ENCODE measurements at places on chromosomes 2 and 18.
A peak's percentile ranks its signal among the peaks of the same experiment; 100 is the strongest.

- no peak for DNase-seq
Measured at GRCh38 chr2:158291544-158292180, 164.9 kb downstream of the CCDC148 start.

GRCh38 chr2:18267501-18267900 lies 293.0 kb downstream of the RDH14 start:
- no peak for DNase-seq

- DNase-seq, result no peak
Measured at GRCh38 chr2:136206613-136207012, 88.7 kb upstream of the CXCR4 start.

DNA sequence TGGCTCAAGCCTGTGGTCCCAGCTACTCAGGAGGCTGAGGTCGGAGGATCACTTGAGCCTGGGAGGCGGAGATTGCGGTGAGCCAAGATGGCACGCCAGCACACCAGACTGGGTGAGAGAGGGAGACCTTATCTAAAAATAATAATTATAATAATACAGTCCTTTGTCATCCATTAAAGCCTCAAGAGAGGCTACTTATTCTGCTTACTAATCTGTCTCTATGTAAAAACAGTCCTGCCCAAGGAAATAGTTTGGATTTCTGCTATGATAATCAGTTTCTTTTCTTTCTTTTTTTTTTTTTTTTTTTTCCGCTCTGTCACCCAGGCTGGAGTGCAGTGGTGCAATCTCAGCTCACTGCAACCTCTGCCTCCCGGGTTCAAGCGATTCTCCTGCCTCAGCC lies 228.3 kb downstream of the C1D start:
- no peak for DNase-seq

- DNase-seq, result no peak
Measured at GRCh38 chr2:88698498-88699233, 7.2 kb downstream of the RPIA start.

DNA sequence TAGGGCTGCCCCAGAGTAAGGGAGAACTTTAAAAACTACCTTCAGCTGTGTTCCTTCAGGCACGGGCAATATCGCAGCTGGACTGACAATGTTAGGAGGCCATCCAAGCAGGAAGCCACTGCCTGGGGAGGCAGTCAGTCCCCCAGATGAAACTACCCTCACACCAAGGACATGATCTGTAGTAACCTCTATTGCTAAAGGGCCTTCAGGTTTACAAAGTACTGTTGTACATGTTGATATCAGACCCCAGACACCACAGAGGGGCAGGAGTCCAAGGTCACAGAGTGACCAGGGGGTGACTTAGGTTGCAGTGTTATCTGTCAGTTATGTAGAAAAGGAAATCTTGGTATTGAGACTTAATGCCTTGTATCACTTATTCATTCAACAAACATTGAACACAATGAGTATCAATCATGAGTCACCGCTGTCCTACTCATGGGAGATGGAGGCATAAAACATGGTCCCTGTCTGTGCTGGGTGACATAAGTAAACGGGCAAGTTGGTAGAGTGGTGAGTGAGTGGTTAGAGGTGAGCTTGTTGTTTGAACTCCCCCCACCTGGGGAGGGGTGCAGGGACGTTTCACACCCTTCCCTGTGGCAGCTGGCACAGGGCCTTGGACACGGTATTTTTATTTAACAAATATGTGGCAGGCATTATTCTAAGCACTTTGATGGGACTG lies 7.1 kb downstream of the CABLES1 start:
- peak; percentile 43 for DNase-seq

- no peak for DNase-seq
Measured at GRCh38 chr2:9124231-9124741, 82.3 kb upstream of the ASAP2 start.

GRCh38 chr18:23283916-23284430 lies 148.7 kb downstream of the CABLES1 start:
- no peak for DNase-seq

DNA sequence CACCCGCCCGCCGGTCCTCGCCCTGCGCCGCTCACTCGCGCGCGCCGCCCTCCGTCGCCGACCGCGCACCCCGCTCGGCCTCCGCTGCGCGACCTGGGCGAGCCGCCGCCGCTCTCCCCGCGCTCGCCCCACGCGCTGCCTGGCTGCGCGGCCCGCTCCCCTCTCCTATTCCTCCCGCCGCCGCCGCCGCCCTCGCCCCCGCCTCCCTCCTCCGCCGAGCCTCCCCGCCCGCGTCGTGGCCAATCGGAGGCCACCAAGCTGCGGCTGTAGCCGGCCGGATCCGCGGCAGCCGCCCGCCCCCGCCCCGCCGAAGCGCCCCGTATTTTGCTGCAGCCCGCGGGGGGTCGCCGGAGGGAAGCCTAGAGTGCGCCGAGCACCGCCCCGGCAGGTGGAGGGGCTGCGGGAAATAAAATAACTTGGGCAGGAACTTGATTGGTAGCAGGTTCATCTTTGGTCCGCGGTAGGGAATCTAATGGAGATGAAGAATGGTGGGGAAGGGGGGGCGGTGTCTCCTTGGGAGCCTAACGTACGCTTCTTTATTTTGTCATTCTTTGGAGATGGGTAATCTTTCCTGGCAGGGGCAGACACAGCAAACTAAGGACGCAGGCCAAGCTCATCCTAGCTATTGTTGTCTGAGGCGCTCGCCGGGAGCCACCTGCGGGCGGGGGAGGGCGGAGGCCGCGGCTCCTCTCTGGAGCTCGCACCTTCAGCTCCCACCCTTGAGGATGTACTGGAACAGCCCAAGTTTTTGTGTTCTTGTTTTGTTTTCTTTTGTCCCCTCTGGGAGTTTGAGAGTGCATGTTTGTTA lies 1.1 kb upstream of the CDH2 start:
- DNase-seq, result no peak

DNA sequence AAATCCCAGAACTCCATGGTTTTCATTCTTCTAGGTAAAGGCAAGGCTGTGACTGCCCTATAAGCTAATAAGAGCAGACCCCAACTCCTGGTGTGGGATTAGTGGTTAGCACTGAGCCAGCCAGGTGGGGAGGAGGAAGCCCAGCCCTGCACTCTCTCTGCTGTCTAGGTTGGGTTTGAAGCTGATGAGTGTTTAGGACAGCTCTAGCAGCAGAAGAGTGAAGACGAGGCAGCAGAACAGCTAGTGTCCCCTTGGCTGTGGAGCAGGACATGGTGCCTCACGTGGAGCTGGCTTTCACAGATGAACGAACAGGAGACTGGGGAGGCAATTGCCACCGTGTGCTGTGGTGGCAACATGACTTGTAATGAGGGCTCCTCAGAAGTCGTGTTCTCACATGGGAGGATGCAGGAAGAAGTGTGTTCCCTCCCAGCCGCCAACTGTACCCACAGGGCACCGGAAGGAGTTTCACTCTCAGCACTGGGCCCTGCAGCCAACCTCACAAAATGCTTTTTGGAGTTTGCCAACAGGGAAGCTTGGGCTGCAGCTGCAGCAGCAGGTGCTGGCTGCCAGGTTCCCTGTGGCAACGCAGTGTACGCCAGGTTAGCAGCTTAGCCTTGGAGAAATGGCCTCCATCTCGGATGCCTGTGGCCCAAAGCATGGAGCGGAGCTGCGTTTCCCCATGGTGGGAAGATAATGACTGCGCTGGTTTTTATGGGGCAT lies 328.2 kb downstream of the SETBP1 start:
- DNase-seq, result no peak

DNA sequence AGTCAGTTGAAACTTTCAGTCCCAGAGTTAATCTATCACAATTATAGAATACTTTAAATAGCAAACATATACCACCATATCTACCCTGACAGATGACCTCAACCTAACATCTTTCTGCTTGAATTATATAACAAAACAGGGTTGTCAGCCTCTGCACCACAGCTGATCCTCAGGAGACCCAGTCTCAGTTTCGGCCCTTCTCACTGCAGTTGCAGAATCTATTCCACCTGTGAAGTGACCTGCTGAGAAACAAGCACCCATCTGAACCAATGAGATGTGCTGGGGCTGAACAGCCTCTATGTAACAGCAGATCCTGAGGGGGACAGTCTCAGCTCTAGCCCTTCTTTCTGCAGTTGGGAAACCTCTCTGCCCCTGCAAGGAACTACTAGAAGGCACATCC lies 567.6 kb downstream of the KCNJ3 start:
- no peak for DNase-seq

GRCh38 chr2:169661265-169661664 lies 32.9 kb downstream of the CFAP210 start:
- DNase-seq, result no peak

DNA sequence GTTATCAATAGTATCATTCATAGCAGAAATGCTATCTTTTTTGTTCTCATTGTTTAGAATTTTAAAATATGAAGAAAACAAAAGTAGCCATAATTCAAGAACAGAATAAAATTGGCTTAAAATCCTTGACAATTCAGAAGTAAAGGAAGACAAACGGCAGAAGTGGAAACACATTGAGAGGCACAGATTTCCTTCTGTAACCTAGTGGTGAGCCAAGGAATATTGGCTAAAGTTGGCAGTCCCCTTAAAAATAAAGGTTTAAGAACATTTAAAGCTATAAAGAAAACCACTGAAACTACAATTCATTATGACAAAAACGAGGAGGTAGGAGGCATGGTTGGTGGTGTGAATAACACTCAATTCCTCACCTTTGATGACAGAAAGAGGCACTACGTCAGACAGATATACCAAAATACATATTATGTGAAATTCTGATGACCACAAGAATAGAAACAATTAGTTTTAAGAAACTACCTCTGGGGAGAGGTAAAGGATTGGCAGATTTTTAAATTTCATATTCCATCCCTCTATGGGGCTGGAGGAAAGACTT lies 42.3 kb downstream of the SFT2D3 start:
- DNase-seq, result no peak

DNA sequence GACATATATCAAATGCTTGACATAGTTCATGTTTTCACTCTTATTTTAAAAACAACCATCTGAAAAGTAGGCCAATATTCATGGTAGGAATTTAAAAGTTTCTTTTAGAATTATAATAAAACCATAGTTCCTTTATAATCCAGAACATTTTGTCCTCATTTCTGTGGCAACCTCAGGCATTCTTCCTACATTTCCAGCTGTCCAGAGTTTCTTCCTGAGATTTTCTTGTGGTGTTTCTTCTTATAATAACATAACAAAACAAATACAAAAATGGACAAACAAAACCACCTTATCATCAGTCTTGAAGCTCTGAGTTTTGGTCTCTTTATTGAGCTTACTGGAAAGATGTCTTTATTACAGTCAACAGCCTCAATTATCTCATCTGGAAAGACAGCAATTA lies 2028.6 kb upstream of the CELF4 start:
- DNase-seq, result no peak

- no peak for DNase-seq
Measured at GRCh38 chr2:72512376-72512775, 313.5 kb downstream of the EXOC6B start.

DNA sequence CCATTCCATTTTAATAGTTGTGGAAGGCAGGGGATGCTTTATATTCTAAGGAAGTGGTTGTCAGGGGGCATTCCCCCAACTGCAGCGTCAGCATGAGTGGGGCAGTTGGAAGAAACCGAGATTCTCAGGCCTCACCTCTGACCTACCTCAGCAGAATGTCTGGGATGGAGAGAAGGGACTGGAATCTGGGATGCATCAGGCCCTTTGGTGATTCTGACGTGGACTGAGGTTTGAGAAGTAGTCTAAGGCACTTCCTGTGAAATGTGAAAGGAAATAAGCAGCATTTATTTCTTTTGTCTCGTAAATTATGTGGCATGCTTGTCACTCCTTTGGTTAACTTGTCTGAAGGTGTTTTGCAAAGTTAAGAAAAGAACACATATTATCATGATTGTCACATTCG lies 540.7 kb upstream of the NETO1 start:
- no peak for DNase-seq

DNA sequence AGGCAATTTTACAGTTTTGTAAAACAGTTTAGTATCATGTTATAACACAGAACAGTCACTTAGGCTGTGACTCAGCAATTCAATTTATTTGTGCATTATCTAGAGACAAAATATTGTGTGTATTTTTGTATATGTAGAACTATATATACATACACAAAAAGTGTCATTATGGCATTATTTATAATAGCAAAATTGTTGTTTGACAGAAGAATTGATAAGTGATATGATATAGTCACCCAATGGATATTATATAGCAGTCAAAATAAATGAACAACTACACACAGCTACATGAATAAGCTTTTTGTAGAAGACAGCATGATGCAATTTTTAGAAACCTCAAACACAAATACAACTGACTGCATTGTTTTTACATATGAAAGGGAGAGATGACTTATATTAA lies 334.0 kb downstream of the TRIB2 start:
- DNase-seq, result no peak

GRCh38 chr2:190513877-190514276 lies 20.6 kb downstream of the NEMP2 start:
- no peak for DNase-seq

- DNase-seq, result peak; percentile 76
Measured at GRCh38 chr2:234495251-234496054, 1.4 kb downstream of the ARL4C start.

- DNase-seq, result no peak
Measured at GRCh38 chr2:184769023-184769422, 170.7 kb downstream of the ZNF804A start.

DNA sequence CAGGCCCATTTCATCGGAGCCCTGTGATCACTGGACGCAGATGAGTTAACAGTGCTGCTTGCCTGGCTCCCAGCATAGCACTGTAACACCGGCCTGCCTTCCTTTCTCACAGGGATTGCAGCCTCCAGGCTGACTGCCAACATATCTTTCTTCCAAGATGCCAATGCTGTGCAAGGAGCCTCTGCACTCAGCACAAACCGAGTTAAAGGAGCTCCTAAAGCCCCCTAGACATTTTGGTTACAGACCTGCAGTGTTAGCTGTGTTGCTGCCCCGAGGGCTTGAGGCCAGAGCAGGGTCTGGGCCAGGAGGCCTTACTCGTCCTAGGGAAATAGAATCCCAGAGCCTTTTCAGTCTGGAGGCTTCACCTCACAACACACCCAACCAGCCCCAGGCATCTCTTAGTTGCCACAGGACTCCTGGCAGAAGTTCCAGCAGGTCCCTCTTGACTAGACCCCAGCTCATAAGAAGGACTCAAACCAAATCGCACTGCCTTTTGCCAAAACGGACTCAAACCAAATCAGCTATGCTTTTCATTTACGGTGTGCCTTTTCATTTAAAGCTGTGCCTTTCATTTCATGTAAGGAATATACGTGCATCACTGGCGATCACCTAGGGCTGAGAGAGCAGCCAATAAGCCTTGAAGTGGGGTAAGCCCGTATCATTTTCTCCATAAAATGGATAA lies 58.4 kb upstream of the EML4 start:
- DNase-seq, result no peak

DNA sequence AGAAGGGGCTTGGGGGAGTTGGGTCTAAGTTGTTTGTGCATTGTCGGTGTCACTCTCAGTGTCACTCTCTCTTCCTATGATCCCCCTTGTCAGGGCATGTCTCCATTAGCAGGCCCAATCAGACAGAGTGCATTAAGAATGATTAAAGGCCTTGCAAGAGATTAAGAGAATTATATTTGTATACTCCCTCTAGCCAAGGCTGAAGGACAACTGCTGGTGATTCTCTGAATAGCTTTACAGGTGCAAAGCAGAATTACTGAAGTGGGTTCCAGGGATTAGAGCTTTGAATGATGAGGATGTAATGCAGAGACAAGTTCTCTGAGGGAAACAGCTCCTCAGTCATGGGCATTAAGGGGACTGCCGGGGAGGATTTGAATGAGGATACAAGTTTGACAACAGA lies 104.8 kb upstream of the LGALSL start:
- peak; percentile 19 for DNase-seq

- peak; percentile 69 for DNase-seq
Measured at GRCh38 chr2:25558262-25558661, 115.1 kb downstream of the DTNB start.
